ENCODE measurements at places on chromosomes 4 and X.
A peak's percentile ranks its signal among the peaks of the same experiment; 100 is the strongest.

- DNase-seq = no peak
These were observed 24.5 kb upstream of the CPEB2 start for GRCh38 chr4:14977830-14978229.

DNA sequence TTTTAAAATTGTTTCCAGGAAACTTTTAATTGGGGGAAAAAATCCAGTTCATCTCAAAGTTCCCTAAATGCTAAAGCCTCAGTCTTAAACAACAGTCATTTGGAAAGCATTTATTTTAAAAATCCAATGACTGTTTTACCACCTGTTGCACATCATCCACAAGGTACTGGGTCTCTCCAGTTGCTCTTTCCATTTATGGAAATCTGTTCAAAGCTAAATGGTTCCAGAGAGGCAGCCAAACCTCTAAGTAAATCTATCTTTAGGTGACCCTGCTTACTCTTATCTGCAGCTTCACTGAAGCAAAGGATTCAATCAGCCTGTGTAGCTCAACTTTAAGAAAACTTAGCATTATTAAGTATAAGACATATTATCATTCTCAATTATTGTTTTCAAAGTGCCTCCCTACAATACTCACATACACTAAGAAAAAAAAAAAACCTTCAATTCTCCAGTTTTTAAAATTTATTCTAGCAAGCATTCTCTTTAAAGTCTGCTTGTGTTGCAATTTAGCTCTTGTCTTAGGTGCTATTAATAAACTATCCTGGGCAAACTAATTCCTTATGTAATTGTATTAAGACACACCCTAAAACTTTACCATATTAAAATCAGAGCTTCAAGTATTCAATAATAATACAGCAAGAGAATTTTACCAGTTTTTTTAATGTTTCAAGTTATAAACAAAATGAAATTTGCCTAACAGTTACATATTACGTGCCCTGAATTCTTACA is 60.6 kb downstream of the NOCT start:
- no peak for DNase-seq

- DNase-seq = peak; percentile 61
These were observed 4.0 kb downstream of the PPP2R2C start for GRCh38 chr4:6468376-6468775.

DNA sequence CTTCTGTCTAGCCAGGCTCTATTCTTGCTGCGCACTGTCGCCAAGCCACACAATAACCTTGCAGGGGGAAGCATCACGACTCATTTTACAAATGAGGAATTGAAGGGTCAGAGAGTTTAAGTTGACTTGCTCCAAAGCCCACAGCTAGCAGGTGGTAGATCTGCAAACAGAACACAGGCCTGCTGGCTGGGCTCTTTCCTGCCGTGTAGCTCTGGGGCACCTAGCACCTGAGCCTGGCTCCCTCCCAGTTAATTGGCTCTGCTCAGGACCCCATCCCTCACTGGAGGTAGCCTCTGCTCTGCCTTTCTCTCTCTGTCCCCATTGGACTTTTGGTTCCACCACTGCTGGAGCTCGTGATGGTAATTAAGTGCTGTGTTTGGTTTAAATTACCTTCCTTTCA is 98.5 kb downstream of the NSUN7 start:
- DNase-seq = no peak

GRCh38 chr4:138414202-138414601 is 172.1 kb upstream of the SLC7A11 start:
- no peak for DNase-seq

DNA sequence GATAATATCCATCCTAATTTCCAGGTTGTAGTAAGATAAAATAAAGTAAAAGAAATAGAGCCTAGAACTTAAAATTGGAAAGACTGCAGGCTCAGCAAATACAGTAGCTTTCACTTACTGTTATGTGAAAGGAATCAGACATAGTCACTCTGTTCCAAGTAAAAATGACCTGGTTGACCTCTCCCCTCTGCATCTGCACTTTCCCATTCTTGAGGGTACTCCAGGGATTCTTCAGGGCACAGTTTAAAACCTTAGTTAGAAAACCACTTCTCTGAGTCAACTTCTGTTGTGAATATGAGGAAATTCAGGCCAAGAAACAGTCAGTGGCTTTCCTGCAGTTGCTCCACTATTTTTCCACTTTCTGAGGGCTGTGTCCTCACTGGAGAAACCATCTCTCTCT is 42.9 kb downstream of the FRAS1 start:
- DNase-seq = no peak

GRCh38 chrX:41084044-41084892 is 977 bp upstream of the USP9X start:
- DNase-seq = no peak

- no peak for DNase-seq
These were observed 19.8 kb downstream of the GLRB start for GRCh38 chr4:157095716-157096115.

- no peak for DNase-seq
These were observed 60.0 kb upstream of the CYSLTR1 start for GRCh38 chrX:78387364-78387763.

- DNase-seq = no peak
These were observed 12.4 kb downstream of the UBE2K start for GRCh38 chr4:39710098-39710896.

GRCh38 chrX:41300758-41301437 is 33.1 kb upstream of the DDX3X start:
- no peak for DNase-seq

- DNase-seq = no peak
These were observed 32.0 kb upstream of the KIAA0232 start for GRCh38 chr4:6750286-6751221.

DNA sequence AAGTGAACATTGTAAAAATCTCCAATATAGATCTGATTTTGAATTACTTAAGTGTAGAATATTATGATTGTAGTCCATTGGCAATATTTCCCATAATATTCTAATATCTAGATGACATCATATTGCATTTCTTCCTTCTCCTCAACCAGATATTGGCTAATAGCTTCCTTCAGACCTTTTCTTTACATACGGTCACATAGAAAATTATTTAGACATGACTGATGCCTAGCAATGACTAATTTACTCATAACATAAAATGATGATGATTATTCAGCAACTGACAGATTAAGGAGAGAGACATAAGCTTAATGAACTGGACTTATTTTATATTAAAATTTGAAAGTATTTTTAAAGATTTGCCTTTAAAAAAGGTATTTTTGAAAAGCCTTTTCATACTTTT is 1287.6 kb downstream of the STIM2 start:
- no peak for DNase-seq

GRCh38 chr4:20422398-20422797 is 170.7 kb downstream of the SLIT2 start:
- no peak for DNase-seq

- DNase-seq = no peak
These were observed 3.4 kb upstream of the MRPL1 start for GRCh38 chr4:77859256-77859655.

DNA sequence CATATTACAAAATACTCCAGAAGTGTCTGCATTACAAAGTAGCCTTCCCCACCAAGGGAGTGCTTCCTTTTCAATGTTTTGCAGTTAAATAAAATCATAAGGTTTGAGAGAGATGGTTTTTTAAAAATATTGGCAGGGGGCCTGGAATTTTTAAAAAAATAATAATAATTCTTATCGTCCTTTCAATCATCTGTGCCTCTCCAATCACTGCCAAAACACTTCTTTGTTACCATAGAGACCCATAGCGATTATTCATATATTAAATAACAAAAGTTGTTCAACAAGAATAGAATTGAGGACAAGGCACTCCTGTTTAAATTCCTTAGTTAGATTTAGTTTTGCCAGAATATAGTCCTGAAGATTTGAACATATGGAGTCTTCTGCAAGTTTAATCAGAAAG is 203.1 kb downstream of the FAT4 start:
- DNase-seq = no peak

- DNase-seq = no peak
These were observed 85.8 kb upstream of the PUDP start for GRCh38 chrX:7233580-7234406.

GRCh38 chr4:111393781-111394180 is 751.5 kb upstream of the FAM241A start:
- no peak for DNase-seq

- no peak for DNase-seq
These were observed 87.6 kb downstream of the ABLIM2 start for GRCh38 chr4:8070736-8071718.

DNA sequence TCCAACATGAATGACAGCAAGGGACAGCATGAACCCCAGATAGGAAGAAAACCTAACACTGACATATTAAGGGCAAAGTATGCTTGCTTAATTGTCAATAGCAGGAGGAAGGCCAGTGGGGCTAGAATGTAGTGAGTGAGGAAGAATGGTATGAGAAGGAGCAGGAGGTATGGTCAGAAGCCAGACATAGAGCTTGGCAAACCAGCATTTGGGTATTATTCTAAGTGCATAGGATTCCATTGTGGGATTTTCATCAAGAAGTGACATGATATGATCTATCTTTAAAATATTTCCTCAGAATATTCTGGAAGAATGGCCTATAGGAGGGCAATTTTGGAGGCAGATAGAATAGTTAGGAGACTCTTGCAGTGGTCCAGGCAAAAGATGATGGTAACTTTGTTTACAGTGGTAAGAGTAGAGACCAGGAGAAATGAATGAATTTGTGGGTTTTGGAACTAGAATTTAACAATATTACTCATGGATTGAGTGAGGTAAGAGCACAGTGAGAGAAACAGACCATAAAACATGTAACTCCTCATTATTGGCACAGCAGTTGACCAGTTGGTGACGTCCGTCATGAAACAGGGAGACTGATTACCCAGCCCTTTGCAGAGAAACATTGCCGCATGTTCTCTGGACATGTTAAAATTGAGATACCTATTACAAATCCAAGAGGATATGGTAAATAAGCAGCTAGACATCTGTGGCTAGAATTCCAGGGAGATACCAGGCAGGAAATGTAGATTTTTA is 246.5 kb upstream of the HS3ST1 start:
- DNase-seq = no peak

GRCh38 chrX:54776987-54777672 is 20.9 kb downstream of the ITIH6 start:
- no peak for DNase-seq

DNA sequence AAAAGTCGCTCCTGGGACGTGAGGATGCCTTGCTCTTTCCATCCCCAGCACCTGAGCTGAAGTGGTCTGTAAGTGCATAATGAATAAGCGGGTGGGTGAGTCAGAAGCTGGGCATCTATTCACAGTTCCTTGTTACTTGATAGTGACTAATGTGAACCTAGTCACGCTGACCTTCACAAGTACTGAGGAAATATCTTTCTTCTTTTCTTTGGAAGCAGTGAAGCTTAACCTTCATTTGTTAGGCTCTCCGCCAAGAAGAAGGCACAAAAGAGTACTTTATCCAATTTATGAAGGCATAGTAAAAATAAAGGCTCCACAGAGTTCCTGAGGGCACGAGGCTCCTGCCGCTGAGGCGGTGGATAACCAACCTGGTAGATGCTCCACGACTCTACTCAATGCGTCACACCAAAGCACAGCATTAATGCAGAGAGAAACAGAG is 475.7 kb upstream of the SLIT2 start:
- no peak for DNase-seq

- no peak for DNase-seq
These were observed 238.3 kb downstream of the DCLK2 start for GRCh38 chr4:150316332-150317205.

DNA sequence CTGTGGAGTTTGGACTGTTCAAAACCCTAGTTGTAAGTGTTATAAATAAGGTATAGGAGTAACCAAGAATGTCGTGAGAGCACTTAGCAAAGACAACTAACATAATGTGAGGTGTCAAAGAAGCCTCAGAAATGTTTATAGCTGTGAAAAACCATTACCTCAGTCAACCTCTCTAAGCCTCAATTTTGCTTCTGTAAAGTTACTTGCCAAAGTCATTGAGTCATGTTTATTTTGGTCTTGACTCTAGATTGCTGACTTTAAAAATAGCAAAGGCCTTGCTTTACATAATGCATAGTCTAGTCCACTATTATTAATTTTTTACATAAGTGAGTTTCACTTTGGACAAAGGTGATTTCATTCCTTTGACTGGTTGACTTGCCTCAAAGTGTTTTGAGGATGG is 257.6 kb upstream of the CXXC4 start:
- no peak for DNase-seq

- DNase-seq = no peak
These were observed 124.5 kb downstream of the RAPGEF2 start for GRCh38 chr4:159227378-159227777.

DNA sequence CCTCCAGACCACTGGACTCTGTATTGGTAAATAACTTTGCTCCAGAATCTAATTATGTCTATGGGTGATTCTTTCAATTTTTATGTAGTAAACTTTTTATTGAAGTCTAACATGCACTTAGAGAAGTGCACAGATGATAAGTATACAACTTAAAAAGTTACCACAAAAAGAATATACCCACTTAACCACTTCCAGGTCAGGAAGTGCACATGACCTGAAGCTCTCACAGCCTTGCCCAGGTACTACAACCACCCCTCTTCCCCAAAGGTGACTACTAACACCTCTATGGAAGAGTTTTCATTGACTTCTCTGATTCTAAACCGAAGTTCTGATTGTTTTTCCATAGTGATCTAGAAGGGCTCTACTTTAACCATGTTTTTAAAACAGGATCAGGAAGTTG is 43.6 kb upstream of the SPRY1 start:
- no peak for DNase-seq

DNA sequence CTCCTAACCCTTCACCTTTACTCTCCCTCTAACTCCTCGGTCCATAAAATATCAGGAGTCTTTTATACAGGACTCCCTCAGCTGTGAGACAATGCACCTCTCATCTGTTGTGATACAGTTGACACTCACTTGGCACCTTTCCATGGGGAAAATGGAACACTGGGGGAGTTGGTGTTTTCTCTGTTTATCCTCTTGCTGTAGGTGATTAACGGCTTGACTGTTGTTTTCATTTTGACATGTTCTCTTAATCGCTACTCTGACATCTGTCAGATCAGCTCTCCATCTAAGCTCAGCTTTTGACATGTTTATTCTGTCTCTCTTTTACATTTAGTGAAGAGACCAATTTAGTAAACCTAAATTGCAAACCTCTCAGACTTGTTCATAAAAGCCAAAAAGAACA is 604.8 kb downstream of the TRAM1L1 start:
- DNase-seq = no peak

DNA sequence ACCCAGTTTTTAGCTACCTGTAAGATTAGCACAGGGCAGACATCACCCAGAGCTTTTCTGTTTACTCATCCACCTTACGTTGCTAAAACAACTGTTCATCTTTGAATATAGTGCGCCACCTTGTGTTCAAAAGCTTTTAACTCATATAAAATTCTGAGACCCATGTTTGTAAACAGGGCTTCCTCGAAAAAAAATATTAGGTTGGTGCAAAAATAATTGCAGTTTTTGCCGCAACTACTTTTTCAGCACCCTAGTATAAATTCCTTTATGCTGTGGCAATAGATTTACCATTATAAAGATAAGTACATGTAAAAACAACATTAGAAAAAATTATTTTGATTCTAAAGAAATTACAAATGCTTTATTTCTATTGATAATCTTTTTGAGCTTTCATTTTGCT is 147.9 kb downstream of the LRBA start:
- no peak for DNase-seq
